Astrocyte (in vitro differentiated cells and primary cell): ENCODE measurements at places on chromosomes 6 and 20. TPM values are rescaled to one million over a fixed set of nuclear protein-coding genes. Genes with fewer than 3 reads are reported as not detected.

ZC2HC1B gene
- total RNA-seq = not detected in 2 replicates

RRAGD gene
- total RNA-seq = 3.8 and 5.2 TPM in 2 replicates

DNA sequence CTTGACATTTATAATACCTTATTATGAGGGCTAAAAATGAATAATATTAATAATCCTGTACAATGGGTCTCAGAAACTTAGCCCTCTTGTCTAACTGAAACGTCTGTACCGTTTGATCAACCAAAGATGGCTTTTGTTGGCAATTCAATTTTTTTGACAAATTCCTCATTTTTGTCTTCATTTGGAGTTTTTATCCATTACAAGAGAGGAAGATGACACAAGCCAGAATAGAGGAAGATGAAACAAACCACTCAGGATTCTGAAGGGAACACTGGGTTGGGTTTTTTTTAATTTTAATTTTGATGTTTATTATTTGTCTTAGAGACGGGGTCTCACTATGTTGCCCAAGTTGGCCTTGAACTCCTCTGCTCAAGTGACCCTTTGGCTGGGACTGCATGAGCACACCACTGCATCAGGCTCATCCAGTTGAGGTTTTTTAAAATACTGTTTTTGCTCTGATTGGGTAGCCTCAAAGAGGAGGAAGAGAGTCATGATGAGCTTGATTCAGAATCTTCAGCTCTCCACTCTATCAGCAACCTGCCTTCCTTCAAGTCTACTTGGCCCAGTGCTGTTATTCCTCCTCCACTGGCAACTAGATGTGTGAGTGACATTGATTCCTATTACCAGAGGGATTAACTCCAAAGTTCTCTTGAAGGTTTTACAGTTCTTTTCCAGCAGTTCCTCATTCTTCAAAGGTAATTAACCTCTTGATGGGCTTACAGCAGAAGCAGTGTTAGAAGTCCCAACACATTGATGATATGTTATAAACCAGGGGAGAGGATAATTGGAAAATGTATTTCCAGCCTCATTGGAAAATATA lies 71.3 kb downstream of the ATXN1 start:
- H3K27ac ChIP-seq = peak overlapping the region; percentile 85
- peaks cover 18% of the 10 kb centered on the region for H3K4me1 ChIP-seq
- H3K27me3 ChIP-seq = no peaks in the 10 kb centered on the region
- H3K4me3 ChIP-seq = no peak overlapping the region
- no peak for DNase-seq
- no peaks in the 10 kb centered on the region for H3K36me3 ChIP-seq

DNA sequence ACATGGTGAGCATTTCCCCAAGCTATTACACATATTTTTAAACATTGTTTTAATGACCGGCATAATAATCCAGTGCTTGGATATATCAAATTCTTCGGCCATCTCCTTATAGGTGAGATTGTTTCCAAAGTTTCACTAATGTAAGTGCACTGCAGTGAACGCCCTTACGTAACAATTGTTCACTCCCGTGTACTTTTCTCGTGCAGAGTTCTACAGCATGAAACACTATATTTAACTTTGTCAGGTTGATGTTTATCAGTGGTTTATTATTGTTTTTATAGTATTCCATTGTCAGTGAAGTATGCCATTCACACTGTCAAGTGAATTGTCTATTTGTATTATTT lies 3.4 kb upstream of the GZF1 start:
- peak overlapping the region; percentile 30 for H3K27ac ChIP-seq
- H3K4me3 ChIP-seq = peak overlapping the region; percentile 74
- H3K4me1 ChIP-seq = peaks cover 23% of the 10 kb centered on the region
- no peaks in the 10 kb centered on the region for H3K27me3 ChIP-seq
- no peak for DNase-seq

GRCh38 chr6:168719901-168720300 lies 278.9 kb downstream of the SMOC2 start:
- no peaks in the 10 kb centered on the region for H3K27me3 ChIP-seq
- no peak overlapping the region for H3K4me3 ChIP-seq
- no peaks in the 10 kb centered on the region for H3K4me1 ChIP-seq
- DNase-seq = no peak
- H3K27ac ChIP-seq = no peak overlapping the region

DNA sequence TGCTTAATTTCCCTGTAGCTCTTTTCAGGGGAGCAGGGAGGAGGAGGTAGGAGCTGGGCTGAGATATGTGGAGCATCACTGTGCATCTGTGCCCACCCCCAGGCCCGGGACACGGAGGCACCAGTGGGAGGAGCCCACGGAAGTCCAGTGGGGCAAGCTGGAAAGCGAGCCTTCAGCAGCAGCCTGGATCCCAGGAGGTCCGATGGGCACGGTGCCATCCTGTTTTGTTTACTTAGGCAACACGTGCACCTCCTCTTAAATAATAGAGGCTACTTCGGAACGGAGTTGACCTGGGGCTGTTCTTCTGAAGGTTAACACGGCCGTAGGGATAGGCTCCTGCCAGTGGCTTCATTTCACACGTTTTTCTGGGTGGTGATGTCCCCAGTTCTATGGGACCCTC lies 51.6 kb downstream of the CDH4 start:
- no peak overlapping the region for H3K27ac ChIP-seq
- H3K4me3 ChIP-seq = no peak overlapping the region
- DNase-seq = no peak
- no peaks in the 10 kb centered on the region for H3K27me3 ChIP-seq

- no peaks in the 10 kb centered on the region for H3K36me3 ChIP-seq
- no peak overlapping the region for H3K4me3 ChIP-seq
- DNase-seq = no peak
- no peaks in the 10 kb centered on the region for H3K27me3 ChIP-seq
Observed at GRCh38 chr6:29477923-29478450, 9.8 kb downstream of the MAS1L start.
